ENCODE measurements at places on chromosomes 16 and 17.

- DNase-seq = no peak
Measured at GRCh38 chr16:6918646-6919045, 414.0 kb upstream of the RBFOX1 start.

GRCh38 chr17:43309505-43310332 lies 75.9 kb upstream of the RNU2-1 start:
- DNase-seq = no peak

DNA sequence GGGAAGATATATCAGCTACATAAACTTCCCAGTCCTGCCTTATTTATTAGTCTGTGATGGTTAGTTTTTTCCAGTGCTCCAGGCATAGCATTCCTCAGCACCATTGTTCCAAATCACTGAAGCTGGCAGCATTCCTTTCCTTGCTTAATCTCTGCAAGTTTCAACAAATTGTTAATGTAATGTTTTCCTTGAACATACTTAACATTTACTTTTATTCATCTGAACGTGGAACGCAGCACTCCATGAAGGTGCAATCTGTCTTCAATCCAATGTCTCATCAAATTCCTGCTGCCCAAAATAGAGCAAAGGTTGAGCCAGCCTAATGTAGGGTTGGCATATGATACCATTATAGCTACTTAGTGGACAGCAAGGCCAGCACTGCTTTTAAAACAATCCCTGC lies 441.1 kb upstream of the RBFOX1 start:
- no peak for DNase-seq

GRCh38 chr16:84967828-84968227 lies 43.5 kb downstream of the ZDHHC7 start:
- DNase-seq = no peak

DNA sequence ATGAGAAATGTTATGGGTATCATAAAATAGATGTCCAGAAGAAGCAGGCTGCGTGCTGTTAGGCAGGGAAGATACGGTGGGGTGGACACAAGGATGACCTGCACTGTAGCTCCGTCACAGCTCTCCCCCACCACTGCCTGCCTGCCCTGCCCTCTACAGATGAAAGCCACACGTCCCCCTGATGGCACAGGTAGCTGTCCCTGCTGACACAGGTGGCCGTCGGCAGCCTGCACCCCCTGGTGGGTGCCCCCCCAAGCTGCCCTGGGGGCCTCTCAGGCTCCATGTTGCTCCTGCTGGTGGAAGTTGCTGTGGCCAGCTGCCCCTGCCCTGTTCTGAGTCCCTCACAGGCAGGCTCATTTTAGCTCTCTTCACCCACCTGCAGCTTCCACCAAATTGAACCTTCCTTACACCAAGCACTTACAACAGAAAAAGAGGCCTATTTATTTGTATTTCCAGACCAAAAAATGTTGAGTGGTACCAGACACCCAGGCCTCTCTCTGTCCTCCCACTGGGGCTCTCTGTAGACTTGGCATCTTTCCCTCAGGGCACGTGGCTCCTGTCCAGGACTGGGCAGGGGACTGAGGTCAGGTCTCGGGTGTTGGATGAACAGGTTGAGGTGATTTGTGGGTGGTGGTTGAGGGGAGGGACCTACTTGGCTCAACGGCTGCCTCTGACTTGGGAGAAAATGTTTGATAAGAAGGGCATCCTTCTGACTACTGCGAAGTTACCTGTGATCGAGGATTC lies 50.1 kb upstream of the CACNG5 start:
- no peak for DNase-seq

- no peak for DNase-seq
Measured at GRCh38 chr16:2985893-2986355, 5.7 kb upstream of the PKMYT1 start.

GRCh38 chr17:15885770-15886169 lies 59.2 kb upstream of the ADORA2B start:
- DNase-seq = no peak

DNA sequence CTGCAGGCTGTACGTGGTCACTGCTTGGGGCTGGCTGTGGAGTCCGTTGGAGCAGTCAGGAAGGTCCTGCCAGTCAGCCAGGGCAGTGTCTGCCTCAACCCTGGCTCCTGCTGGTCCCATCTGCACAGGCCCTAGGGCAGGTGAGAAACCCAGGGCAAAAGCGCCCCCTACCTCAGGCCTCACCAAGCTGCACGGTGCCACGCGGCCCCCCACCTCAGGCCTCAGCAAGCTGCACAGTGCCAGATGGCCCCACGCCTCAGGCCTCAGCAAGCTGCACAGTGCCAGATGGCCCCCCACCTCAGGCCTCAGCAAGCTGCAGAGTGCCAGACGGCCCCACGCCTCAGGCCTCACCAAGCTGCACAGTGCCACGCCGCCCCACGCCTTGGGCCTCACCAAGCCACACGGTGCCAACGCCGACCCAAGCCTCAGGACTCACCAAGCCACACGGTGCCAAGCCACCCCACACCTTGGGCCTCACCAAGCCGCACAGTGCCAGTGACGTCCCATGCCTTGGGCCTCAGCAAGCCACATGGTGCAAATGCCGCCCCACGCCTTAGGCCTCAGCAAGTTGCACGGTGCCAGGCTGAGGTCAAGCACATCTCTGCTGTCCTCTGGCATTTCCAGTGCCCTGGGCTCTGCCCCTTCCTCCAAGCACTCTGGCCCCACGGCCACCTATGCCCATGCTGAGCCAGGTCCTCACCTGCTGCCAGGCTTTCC lies 5.5 kb downstream of the TMEM204 start:
- no peak for DNase-seq

GRCh38 chr17:80287038-80287437 lies 26.4 kb downstream of the RNF213 start:
- DNase-seq = no peak

DNA sequence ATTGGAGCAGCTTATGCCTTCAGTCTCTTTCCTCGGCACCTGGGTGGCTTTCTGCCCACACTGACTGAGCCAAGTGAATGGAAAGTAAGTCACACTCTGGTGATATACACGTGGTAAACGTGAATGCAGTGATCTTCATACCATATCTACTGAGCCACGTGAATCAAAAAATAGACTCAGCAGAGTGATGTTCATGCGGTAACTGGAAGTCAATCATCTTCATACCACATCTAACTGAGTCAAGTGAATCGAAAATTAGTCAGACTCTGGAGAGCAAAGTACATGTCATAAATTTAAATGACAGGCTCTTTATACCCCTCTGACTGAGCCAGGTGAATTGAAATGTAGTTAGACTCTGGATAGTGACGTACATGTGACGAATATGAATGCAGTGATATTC lies 47.1 kb upstream of the ARL4D start:
- DNase-seq = no peak

DNA sequence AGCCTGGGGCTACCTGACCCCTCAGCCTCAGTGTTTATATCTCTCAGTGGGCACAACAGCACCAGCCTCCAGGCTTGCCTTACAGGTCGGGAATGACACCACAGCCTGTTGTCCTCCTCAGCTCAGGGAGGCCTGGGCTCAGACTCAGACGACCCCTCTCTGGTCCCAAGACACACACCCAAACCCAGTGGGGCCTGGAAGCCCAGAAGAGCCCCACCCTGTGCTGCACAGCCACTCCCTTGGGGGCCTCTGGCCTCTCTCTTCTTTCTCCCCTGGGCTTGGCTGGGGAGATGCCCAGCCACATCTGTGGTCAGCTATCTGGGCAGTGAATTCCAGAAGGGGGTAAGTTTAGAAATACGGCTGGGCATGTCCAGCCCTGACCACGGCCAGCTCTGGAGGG lies 2.4 kb downstream of the NATD1 start:
- DNase-seq = no peak

GRCh38 chr17:50955667-50956120 lies 89.5 kb upstream of the TOB1 start:
- no peak for DNase-seq

GRCh38 chr16:81693041-81693743 lies 85.9 kb upstream of the PLCG2 start:
- DNase-seq = no peak

DNA sequence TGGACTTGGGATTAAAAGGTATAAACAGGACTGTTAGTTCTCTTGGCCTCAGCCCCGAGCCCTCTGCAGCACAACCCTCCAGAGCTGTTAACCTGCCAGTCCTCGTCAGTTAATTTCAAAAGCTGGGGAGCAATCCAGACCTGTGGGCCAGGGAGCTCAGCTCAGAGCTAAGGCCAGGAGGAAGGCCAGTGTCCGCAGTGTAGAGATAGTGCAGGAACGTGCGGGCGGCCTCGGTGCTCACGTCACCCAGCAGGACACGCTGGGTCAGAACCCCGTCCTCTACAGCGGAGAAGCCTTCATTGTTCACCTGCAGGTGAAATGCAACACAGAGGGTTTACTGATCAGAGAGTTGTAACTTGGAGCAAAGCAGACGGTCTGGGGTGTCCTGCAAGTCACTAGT lies 15.4 kb upstream of the NLRC3 start:
- no peak for DNase-seq

GRCh38 chr17:57365420-57365819 lies 109.1 kb downstream of the MSI2 start:
- no peak for DNase-seq

DNA sequence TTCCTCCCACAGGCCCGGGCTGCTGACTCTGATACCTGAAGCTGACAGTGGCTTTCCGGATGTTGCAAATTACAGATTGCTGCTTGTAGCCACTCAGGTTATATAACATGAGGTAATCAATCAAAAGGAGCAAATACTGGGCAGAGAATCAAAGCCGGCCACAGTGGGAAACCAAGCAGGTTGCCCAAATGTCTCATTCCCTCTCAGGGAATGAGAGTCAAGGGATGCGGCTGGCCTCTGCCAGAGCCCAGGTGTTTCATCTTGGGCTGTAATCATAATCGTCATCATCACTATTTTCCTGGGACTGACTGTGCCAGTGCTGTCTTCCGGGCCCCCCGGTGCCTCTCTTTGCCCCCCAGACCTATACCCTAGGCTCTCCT lies 292.4 kb upstream of the FOXF1 start:
- no peak for DNase-seq

DNA sequence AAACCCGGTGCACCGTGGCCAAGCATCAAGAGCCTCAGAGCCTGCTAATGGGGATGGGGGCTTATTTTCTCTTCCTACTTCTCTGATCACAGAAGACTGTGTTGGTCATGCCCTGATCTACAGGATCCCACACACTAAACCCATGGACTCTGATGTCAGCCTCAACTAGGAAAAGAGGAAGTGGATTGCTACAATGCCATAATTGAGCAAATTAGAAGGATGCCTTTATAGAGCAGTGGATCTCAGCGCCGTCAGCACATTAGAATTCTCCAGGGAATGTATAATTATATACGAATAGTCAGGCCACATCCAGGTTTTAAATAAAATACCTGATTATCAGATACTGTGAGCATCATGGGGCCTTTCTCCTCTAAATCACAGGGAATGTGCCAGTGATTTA lies 64.8 kb downstream of the VAT1L start:
- no peak for DNase-seq

DNA sequence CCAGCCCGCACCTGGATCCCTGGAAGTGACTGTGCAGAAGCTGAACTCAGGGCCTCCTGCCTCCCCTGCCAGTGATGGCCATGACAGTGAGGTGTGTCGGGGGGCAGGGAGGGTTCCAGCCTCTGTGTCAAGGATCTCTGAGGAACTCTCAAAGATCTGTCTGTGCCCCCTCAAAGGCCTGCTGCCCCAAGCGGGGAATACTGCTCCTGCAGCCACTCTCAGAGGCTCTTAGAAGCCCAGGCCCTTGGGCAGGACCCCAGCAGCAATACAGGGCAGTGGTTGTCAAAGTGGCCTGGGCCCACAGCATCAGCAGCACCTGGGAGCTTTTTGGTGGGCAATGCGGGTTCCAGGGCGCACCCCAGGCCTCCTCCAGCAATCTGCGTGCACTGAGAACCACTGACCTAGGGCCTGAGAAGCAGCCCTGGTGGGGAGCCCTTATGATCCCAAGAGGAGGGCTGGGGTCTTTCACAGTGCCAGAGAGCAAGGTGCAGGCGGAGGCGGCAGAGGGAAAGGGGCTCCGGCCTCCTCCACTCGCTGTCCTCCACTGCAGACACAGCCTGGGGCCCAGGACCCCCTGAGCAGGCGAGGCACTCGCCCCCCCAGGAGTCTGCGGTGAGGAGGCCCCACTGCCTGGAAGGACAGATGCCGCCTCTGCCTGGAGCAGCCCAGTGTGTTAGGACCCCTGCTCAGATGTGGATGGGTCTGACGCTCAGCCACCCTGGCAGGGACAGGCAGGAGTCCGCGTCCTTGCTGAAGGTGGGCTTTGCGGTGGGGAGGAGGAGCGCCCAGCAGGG lies 42.1 kb downstream of the ENGASE start:
- no peak for DNase-seq

DNA sequence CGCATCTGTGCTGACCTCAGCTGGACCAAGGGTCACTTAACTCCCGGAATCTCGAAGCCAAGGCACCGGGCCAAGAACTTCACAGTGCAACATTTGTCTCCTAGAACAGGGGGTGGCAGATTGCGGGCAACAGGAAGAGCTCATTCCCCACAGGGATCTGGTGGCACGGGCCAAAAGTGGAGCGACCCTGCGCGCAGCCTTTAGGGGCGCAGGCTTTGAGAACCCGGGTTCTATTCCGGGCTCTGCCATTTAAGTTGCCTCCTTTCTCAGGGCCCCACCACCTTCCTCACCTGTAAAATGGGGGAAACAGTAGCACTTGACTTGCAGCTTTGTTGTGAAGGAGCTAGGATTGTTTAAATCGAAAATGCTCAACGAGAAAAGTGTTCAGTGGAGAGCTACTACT lies 651 bp downstream of the SHMT1 start:
- no peak for DNase-seq

DNA sequence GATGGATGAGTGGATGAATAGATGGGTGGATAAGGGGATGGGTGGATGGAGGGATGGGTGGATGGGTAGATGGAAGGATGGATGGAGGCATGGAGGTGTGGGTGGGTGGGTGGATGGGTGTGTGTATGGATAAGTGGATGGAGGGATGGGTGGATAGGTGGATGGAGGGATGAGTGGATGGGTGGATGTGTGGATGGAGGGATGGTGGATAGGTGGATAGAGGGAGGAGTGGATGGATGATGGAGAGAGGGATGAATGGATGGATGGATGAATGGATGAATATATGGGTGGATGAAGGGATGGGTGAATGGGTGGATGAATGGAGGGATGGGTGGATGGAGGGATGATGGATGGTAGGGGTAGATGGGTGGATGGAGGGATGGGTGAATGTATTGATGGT lies 27.5 kb upstream of the NPTX1 start:
- DNase-seq = no peak

DNA sequence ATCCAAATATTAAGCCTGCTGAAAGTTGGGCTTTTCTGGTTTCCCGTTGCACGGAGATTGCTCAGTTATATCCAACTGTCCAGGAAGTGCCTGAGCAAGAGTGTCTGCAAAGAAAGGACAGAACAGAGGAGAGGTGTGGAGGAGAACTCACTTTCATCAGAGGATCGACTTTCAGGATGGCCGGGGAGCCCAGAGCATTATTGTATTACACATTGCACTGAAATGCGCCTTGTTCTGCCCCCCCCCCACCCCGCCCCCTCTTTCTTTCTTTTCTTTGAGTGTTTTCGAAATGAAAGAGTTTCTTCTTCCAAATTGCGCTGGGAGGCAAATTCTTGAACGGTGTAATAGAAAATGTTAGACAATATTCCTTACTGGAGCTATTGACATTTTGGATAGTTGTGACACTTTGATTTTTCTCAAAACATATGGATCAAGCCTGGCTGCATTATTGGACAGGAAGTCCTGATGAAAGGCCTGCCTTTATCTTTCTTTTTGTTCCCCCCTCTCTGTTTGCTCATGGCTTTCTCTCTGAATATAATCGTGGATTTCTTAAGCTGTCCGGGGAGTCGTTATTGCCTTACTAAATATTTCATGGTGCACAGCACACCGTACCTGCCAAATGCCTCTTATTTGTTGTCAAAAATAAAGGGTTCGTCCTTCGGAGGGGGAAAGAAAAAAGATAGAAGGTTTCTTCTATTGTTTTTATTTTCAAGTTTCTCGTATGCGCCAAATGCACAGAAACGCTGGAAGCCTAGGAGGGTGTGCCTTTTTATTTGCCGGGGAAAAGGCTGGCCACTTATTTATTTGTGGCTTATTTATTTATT lies 110.8 kb downstream of the IRX3 start:
- no peak for DNase-seq
